ENCODE measurements at places on chromosomes 16 and 17. TPM values are rescaled to one million over a fixed set of nuclear protein-coding genes. Genes with fewer than 3 reads are reported as not detected.

TPSG1 gene
- not detected for total RNA-seq

FMNL1 gene
- 14.5 TPM for total RNA-seq

SEPTIN1 gene
- under 0.01 TPM for total RNA-seq

SAMD14 gene
- 1.6 TPM for total RNA-seq

WNT9B gene
- total RNA-seq, result not detected

HAS3 gene
- 0.69 TPM for total RNA-seq

CCDC40 gene
- total RNA-seq, result 3.5 TPM

ADAD2 gene
- total RNA-seq, result not detected

CACNG3 gene
- not detected for total RNA-seq

CACNA1H gene
- total RNA-seq, result under 0.01 TPM

CCL11 gene
- 0.52 TPM for total RNA-seq

All from bronchial smooth muscle cell (primary cell).